ENCODE measurements at places on chromosomes 1 and 21.

DNA sequence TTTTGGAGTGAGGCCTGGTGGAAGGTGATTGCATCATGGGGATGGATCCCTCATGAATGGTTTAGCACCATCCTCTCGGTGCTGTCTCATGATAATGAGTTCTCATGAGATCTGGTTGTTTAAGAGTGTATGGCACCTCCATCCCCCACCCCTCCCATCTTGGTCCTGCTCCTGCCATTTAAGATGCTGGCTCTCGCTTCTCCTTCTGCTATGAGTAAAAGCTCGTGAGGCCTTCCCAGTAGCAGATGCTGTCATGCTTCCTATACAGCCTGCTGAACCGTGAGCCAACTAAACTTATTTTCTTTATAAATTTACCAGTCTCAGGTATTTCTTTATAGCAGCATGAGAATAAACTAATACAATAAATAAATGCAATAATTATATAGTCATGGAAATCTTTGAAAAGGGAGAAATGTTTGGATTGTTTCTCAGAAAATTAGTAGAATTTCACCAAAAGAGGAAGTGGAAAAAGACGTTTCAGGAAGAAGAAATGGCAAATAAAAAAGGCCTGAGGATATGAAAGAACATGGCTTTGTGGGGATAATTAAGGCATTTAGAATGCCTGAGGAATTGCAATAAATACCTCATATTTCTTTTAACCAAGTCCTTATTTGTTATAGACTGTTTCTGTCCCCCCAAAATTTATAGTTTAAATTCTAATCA is 451.2 kb upstream of the ADGRL4 start:
- DNase-seq: no peak

DNA sequence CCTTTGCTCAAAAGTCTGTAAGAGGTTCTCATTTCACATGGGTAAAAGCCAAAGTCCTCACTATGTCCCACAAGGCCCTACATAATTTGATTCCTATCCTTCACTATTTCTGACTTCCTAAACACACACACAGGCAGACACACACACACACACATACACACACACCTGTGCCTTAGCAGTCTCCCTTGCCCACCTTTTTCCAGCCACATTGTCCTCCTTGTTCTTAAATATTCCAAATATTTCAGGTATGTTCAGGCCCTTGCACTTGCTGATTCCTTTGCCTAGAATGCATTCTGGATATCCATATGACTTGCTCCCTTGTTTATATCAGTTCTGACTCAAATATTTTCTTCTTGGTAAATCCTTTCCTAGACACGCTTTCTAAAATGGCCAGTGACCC is 54.6 kb downstream of the NTNG1 start:
- DNase-seq: no peak

- no peak for DNase-seq
These were observed 676 bp downstream of the MORC3 start for GRCh38 chr21:36320421-36321324.

- DNase-seq: peak; percentile 8
These were observed 5.0 kb downstream of the PRELP start for GRCh38 chr1:203480525-203481084.

DNA sequence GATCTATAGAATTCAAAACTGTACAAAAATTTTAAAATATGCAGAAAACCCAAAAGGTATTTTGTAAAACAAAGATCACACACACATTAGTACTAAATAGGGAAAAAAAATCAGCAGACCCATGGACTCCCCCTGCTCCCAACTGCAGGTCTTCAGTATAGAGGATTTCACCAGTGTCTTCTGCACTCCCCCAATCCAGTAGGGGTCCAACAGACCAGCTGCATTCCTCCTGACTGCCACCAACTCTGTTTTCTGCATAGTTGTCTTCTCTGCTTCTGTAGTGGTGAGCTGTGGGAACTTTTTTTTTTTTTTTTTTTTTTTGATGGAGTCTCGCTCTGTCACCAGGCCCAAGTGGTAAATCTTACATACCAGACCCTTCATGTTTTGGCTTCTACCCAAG is 21.9 kb downstream of the CLCA2 start:
- DNase-seq: no peak

GRCh38 chr1:2127187-2128145 is 67.1 kb downstream of the FAAP20 start:
- no peak for DNase-seq

- no peak for DNase-seq
These were observed 15.6 kb downstream of the TAL1 start for GRCh38 chr1:47216278-47217059.

- DNase-seq: no peak
These were observed 197.3 kb downstream of the MATN1 start for GRCh38 chr1:30525971-30526651.

DNA sequence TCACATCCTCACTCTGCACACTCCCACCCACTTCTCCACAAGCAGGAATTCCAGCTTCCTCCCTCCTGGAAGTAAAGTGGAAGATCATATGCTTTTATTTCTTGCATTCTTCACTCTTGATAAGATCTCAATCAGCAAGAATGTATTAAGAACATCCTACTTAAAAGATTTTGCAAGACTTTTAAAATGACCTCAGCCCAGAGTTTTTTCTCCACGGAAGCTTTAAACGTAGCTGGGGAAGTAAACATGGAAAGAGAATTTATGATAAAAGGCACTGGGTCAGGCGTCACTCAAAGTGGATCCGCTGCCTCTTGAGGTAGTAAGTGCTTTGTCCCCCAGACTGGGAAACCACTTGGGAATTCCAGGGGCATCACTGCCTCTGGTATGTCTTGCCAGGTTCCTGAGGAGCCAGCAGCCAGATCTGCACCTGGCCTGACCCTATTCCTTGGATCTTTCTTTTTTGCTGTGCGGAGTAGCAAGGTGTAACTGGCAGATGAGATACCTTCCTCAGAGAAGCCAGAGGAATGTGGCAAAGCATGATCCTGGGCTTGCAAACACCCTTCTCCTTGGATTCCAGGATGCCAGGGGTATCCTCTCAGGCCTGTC is 33.9 kb downstream of the CDK18 start:
- no peak for DNase-seq

- no peak for DNase-seq
These were observed 14.8 kb upstream of the ETS2 start for GRCh38 chr21:38790961-38791360.

DNA sequence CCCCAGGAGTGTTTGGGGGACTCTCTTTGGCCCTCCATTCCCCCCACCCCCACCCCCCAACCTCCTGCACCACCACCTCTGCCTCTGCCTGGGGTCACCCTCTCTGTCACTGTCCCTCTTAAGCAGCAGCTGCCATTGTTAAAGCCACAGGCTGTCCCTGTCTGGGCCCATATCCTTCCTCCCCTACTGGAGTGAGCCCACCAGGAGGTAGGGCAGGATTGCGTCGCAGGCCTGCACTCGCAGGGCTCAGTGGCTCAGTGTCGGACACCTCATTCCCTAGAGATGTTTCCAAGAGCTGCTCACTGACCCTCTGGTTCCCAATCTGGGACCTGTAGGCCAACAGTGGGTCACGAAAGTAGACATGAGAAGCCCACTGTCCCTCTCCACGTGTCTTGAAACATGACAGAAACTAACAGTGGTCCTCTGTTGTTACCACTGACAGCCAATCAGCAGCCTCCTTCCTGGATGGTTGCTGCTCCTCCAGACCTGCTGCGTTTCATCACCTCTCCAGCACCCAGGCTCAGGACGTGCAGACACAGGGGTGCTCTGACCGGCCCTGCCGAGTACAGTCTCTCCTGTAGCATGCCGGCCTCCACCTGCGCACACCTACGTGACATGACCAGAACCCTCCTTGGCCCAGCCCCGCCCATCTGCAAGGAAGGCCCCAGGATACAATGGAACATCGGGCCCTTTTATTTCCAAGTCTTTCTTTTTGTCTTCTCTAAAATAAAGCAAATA is 7.7 kb downstream of the PRDM15 start:
- DNase-seq: no peak

GRCh38 chr21:44837537-44837936 is 19.7 kb upstream of the SUMO3 start:
- no peak for DNase-seq

DNA sequence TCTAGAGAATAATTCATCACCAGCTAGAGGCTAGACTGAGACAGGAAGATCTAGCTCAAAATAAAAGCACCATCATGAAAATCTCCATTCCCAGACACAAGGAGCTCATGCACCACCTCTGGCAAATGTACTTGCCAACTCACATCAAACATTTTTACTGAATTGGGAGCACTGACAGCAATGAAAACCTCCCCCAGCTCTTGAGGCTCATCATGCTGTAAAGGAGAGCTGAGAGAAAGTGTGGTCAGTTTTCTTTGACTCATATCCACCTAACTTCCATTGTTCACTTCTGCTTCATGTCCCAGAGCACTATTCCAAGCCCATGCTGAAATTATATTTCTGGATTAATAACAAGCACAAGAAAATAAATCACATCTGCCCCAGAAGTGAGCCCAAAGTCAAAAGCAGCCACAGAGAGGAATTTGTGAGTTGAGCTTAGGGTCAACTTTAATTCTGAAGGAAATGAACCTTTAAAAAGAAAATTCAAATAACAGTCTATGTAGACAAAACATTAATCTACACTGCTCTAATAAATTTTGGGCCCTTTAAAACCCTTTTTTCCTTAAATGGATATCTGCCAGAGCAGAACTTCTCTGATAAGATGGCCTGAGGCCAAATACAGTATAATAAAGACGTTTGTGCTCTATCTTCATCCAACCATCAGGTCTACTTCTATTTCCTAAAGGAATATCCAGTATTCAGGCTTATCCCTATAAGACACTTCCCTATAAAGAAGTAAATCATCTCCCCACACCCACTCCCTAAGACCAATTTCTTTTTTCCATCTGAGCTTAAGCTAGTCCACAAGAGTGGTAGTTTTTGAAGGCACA is 85.9 kb upstream of the ADAM30 start:
- DNase-seq: no peak

GRCh38 chr1:25804964-25805862 is 5.2 kb downstream of the SELENON start:
- no peak for DNase-seq

DNA sequence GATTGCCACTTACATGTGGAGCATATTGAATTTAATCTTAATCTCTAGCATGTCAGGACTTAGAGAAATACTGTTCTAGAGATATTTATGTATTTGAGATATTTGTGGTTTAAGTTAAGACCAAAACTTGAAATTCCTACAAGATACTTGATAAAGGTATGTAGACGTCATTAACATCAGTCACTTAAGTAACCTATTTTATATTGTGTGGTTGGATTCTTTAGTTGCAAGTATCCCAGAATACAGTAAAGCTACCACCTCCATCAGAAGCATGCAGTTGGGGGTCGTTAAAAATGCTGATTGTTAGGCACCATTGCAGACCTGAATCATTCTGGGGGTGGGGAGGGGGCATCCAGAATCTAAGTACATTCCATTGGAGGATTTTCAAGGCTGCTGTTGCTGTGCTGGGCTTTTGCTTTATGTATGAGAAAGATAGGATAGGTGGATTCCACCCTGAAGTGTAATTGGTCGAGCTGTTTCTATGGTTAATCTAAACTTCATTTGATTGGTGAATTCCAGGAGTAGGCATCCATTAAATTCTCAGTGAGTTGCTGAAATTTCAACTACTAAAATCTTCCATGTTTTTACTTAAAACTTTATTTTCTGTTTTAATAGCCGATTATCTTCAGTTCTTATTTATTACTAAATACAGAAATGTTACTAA is 4.0 kb downstream of the H3-3A start:
- DNase-seq: no peak

GRCh38 chr1:195894411-195894810 is 713.8 kb downstream of the KCNT2 start:
- DNase-seq: no peak

GRCh38 chr1:106584107-106584506 is 472.4 kb upstream of the PRMT6 start:
- no peak for DNase-seq

GRCh38 chr1:181313466-181313865 is 169.9 kb upstream of the CACNA1E start:
- no peak for DNase-seq

- DNase-seq: no peak
These were observed 151.6 kb downstream of the GRIK3 start for GRCh38 chr1:36882536-36883285.

DNA sequence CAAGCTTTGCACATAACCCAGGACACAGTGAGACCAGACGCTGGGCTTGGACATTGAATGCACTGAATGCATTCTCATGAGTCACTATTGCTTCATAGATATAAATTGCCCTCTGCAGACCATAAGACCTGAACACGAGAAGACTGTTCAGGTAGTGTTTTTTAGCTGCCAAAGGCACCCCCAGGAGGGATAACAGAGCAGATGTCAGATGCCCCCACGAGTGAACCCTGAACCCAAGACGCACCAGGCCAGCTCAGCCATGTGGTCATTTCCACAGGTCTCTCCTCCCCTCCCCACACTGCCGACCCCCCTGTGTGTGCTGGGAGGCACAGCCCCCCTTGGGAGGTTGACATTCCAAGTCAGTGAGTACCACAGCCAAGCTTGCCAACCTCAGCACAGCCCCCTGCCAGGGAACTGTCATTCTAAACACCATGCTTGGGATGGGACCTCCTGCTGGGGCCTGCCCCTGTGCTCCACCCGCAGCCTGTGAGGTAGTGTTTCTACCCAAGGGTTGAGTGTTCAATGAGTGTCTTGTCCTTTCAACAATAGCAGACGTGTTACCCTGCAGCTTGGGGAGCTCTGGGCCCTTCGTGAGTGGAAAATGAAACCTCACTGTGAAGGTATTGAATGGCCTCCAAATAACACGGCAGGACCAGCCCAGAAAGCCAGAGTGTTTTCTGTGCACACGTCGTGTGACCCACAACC is 68.2 kb downstream of the PSMG1 start:
- DNase-seq: no peak

DNA sequence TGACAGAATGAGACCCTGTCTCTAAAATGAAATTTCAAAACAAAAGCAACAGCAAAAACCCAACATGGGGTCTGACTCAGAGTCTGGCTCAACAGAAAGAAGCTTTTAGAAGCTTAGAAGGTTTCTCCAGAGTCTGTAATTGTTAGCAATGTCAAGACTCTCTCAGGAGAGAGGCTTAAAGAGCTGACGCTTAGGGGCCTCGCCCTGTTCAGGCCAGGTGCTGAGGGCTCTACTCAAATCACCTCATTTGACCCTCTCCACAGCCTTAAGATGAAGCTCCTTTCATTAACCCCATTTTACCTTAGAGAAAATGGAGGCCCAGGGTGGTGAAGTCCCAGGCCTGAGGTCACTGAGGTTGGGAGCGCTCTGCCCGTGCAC is 5.3 kb upstream of the KIF17 start:
- DNase-seq: no peak

DNA sequence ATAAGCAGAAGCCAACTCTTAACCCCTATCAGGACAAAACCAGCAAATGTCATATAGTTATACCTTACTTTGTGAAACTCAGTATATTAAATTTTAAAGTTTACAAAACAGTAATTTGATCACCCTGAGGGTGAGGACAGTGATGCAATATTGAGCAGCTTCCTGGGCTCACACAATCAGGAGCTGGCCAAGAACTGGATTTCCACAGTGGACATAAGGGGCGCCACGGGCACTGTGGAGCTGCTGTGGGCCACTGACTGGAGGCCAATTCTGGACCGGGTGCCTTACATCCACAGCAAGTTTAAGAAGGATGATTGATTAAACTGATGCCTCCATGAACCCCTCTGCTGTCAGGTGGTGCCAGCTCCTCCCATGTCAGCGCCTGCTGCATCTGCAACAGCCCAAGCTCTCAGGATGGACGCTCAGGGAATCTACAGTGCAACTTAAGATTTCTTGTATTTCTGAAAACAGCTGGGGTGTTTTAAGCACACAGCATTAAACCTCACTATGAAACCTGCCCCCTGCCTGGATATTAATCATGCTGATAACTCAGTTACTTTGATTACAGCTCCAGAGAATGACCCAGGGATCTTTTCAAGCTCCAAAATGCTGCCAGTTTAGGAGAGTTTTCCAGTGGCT is 55.9 kb downstream of the TOR3A start:
- DNase-seq: no peak

GRCh38 chr1:152182944-152183361 is 23.9 kb upstream of the RPTN start:
- DNase-seq: no peak
